Activated CD8-positive, alpha-beta memory T cell treated with anti-CD3 and anti-CD28 coated beads, Interleukin-2, amount 10 ng/mL, durations not matched to agents 7 days and 5 days (primary cell): ENCODE measurements at places on chromosomes 13 and 19. TPM values are rescaled to one million over a fixed set of nuclear protein-coding genes. Genes with fewer than 3 reads are reported as not detected.
A peak's percentile ranks its signal among the peaks of the same experiment; 100 is the strongest.

Gene POU2F2
- total RNA-seq: 40.4 TPM

GRCh38 chr19:32380269-32380668 lies 25.3 kb upstream of the DPY19L3 start:
- H3K36me3 ChIP-seq: peaks cover 37% of the 10 kb centered on the region
- no peak overlapping the region for H3K27ac ChIP-seq
- DNase-seq: no peak
- H3K4me3 ChIP-seq: no peak overlapping the region
- H3K27me3 ChIP-seq: no peaks in the 10 kb centered on the region
- peaks cover 10% of the 10 kb centered on the region for H3K4me1 ChIP-seq

- DNase-seq: no peak
- H3K27me3 ChIP-seq: peaks cover 15% of the 10 kb centered on the region
- no peak overlapping the region for H3K27ac ChIP-seq
- no peak overlapping the region for H3K4me3 ChIP-seq
- H3K36me3 ChIP-seq: no peaks in the 10 kb centered on the region
Observed at GRCh38 chr13:43924549-43925245, 45.0 kb downstream of the LACC1 start.

GRCh38 chr13:71912524-71912923 lies 45.5 kb upstream of the DACH1 start:
- H3K4me3 ChIP-seq: no peak overlapping the region
- no peak for DNase-seq
- no peaks in the 10 kb centered on the region for H3K27me3 ChIP-seq
- H3K27ac ChIP-seq: no peak overlapping the region
- H3K36me3 ChIP-seq: no peaks in the 10 kb centered on the region
- no peaks in the 10 kb centered on the region for H3K4me1 ChIP-seq

GRCh38 chr13:80798576-80799133 lies 457.7 kb upstream of the SPRY2 start:
- H3K4me3 ChIP-seq: no peak overlapping the region
- H3K36me3 ChIP-seq: no peaks in the 10 kb centered on the region
- H3K27me3 ChIP-seq: no peaks in the 10 kb centered on the region
- DNase-seq: no peak
- H3K4me1 ChIP-seq: no peaks in the 10 kb centered on the region
- H3K27ac ChIP-seq: no peak overlapping the region

- peaks cover 18% of the 10 kb centered on the region for H3K36me3 ChIP-seq
- peak; percentile 83 for DNase-seq
- peaks cover 6% of the 10 kb centered on the region for H3K27me3 ChIP-seq
- peak overlapping the region; percentile 96 for H3K27ac ChIP-seq
- peak overlapping the region; percentile 80 for H3K4me3 ChIP-seq
Observed at GRCh38 chr19:10431254-10431942, 11.1 kb downstream of the PDE4A start.
